ENCODE measurements at places on chromosomes 3 and 15. TPM values are rescaled to one million over a fixed set of nuclear protein-coding genes. Genes with fewer than 3 reads are reported as not detected.
A peak's percentile ranks its signal among the peaks of the same experiment; 100 is the strongest.

Gene FBXW12
- not detected for total RNA-seq

GRCh38 chr3:14001136-14001535 lies 121.3 kb upstream of the WNT7A start:
- DNase-seq, result no peak
- no peaks in the 10 kb centered on the region for H3K36me3 ChIP-seq
- H3K4me3 ChIP-seq, result no peak overlapping the region
- H3K27me3 ChIP-seq, result no peaks in the 10 kb centered on the region
- H3K4me1 ChIP-seq, result no peaks in the 10 kb centered on the region

DNA sequence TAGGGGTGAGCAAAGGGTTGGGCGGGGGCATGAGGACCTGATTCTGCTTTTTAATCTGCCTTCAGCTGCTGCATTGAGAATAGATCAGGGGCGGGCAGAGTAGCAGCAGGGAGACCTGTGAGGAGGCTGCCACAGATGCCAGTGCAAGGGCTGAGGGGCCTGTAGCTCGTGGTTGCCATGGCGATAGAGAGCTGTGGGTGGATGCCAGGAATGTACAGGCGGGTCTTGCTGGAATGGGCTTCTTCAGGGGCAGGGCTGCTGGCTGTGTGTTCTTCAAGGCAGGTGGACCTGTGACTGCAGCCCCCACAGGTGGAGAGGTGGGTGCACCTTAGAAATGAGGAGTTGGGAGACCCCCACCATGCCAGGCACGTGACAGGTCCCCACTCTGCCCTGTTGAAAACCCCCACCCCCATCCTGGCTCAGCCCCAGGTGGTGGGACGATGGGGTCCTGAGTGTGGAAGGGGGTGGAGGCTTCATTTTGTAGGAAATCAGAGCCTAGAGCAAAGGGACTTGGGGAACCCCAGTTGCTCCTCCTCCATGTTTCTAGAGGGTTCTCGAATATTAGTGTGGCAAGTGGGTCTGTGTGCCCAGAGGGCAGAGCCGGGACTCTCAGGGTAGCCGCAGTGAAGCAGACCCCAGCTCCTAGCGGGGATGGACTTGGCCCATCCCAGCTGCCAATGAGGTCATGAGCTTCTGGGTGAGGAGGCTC lies 38.3 kb downstream of the SLC6A6 start:
- no peak overlapping the region for H3K4me3 ChIP-seq
- no peak for DNase-seq
- H3K27ac ChIP-seq, result no peak overlapping the region

Gene TRH
- not detected for total RNA-seq

DNA sequence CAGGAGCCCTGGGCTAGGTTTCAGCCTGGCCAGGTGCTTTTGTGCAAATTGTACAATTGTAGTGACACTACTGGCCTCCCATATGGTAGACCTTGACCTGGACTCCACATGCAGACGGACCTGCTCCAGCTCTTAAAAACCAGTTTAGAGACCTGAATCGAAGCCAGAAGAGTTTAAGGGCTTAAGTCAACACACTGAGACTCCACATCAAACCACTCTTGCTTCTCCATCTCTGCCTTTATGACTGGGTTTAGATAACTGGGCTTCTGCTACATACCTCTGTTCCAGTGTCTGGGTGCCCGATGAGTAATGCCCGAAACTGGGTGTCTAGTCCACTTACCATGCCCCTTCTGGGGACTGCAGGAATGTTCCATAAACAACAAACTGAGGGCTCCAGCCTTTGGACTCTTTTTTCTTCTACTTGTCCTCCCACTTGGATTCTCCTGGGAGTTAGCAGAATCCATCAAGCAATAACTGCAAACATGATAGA lies 32.8 kb downstream of the TMEM212 start:
- H3K27me3 ChIP-seq, result no peaks in the 10 kb centered on the region
- DNase-seq, result peak; percentile 91
- no peaks in the 10 kb centered on the region for H3K36me3 ChIP-seq
- no peak overlapping the region for H3K4me3 ChIP-seq

Gene DPPA2
- total RNA-seq, result 0.48 TPM

- H3K4me1 ChIP-seq, result no peaks in the 10 kb centered on the region
- H3K4me3 ChIP-seq, result no peak overlapping the region
- H3K36me3 ChIP-seq, result no peaks in the 10 kb centered on the region
- peaks cover 4% of the 10 kb centered on the region for H3K27me3 ChIP-seq
Measured at GRCh38 chr3:32882603-32883025, 64.8 kb downstream of the TRIM71 start.

DNA sequence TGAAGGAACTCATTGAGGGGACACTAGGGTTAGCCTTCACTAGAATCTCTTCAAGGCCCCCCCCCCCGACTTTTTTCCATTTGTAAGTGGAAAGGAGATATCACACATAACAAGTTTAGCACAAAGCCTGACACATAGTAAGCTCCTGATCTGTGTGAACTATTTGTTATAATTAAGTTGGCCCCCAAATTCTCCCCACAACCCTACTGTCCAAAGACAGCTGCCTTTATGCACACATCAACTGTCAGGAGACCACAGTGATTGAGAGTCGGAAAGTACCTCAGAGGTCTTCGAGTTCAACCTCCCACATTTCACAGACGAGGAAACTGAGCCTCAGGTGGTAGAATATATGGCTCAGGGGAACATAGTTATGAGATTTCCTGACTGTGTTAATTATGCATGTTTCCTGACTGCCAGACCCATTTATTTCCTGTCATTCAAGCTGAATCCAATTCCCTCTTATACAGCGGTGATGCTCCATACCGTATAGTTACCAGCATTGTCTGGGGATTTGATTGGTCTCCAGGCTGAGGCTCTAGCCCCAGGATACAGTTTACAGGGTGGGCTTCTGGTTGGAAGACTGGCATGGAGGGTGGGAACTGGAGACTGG lies 227.4 kb upstream of the CMC1 start:
- no peaks in the 10 kb centered on the region for H3K36me3 ChIP-seq
- H3K27ac ChIP-seq, result no peak overlapping the region
- no peaks in the 10 kb centered on the region for H3K27me3 ChIP-seq
- H3K4me3 ChIP-seq, result no peak overlapping the region

Measured in astrocyte (in vitro differentiated cells and primary cell).